ENCODE measurements at places on chromosomes 12 and 14. TPM values are rescaled to one million over a fixed set of nuclear protein-coding genes. Genes with fewer than 3 reads are reported as not detected.

DNA sequence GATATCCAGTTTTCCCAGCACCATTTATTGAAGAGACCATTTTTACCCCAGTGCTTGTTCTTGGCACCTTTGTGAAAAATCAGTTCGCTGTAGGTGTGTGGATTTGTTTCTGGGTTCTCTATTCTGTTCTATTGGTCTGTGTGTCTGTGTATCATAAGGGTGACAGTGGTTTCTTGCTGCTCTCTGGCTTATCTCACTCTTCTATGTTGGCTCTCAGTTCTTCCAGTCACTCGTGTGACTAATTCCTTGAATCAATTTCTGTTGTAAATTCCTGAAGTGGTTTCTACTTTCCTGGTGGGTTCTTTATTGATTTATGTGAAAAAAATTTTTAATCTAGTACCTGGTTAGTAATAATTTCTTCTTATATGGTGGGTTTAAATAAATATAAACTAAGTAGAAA is 58.3 kb downstream of the OTOGL start:
- no peak overlapping the region for H3K4me3 ChIP-seq
- H3K27ac ChIP-seq, result no peak overlapping the region
- DNase-seq, result no peak

DNA sequence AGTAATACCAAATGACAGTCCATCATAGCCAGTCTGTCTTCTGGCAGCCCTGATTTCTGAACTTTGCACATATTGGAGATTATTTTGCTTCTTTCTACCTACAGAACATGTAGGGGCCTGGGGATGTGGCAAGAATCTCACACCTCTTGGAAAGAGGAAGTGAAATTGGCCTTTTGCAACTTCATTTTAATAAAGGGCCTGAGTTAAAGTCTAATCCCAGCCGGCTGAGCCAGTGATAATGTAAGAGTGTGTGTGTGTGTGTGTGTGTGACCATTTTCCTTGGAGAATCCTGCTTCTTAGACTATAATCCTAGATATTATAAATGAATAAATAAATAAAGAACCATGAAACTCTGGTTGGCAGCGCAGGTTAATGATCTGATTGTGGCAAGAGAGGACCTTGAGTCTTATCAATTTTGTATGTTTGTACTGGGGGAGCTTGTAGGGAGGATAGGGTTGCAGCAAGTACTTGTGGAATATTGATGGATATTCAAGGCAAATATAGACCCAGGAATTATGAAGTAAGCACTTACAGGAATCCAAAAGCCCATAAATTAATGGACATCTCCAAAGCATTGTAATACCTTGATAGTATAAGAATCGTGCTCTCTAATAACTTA is 233.2 kb upstream of the AMIGO2 start:
- H3K4me1 ChIP-seq, result no peaks in the 10 kb centered on the region
- H3K4me3 ChIP-seq, result no peak overlapping the region
- H3K27ac ChIP-seq, result no peak overlapping the region
- DNase-seq, result no peak
- H3K27me3 ChIP-seq, result no peaks in the 10 kb centered on the region

DNA sequence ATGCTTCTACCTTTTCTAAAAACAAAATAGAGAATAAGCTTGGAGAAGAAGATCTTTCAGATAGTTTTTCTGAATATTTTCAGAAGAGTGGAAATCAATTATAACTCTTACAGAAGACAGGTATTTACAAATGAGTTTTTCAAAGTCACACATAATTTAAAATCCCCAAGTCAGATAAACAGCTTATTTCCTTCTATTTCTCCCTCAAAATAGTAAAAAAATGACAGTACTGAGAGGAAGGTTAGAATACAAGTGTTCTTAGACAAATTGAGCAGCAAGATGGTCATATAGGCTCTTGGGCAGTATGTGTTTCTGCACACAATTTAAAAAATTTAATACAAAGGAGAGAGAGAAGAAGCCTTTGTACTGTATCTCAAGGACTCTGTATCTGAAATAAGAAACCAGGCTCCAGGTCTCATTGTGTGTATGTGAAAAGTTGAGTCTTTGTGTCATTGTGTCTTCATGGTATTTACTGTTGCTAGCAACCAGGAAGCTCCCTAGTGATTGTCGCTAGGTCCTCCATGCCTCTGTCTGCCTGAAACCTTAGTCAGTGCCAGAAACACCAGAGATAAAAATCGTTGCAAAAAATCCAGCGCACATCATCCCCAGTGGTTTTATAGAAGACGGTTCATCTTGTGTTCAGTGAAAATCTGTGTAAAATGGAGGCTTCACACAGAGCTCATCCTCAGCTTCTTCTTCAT is 12.9 kb upstream of the TUBA1A start:
- H3K27ac ChIP-seq, result peak overlapping the region; percentile 12
- no peaks in the 10 kb centered on the region for H3K27me3 ChIP-seq
- no peak overlapping the region for H3K4me3 ChIP-seq
- H3K4me1 ChIP-seq, result peaks cover 15% of the 10 kb centered on the region
- DNase-seq, result peak; percentile 62
- no peaks in the 10 kb centered on the region for H3K36me3 ChIP-seq

Gene SLC10A1
- not detected for total RNA-seq

DNA sequence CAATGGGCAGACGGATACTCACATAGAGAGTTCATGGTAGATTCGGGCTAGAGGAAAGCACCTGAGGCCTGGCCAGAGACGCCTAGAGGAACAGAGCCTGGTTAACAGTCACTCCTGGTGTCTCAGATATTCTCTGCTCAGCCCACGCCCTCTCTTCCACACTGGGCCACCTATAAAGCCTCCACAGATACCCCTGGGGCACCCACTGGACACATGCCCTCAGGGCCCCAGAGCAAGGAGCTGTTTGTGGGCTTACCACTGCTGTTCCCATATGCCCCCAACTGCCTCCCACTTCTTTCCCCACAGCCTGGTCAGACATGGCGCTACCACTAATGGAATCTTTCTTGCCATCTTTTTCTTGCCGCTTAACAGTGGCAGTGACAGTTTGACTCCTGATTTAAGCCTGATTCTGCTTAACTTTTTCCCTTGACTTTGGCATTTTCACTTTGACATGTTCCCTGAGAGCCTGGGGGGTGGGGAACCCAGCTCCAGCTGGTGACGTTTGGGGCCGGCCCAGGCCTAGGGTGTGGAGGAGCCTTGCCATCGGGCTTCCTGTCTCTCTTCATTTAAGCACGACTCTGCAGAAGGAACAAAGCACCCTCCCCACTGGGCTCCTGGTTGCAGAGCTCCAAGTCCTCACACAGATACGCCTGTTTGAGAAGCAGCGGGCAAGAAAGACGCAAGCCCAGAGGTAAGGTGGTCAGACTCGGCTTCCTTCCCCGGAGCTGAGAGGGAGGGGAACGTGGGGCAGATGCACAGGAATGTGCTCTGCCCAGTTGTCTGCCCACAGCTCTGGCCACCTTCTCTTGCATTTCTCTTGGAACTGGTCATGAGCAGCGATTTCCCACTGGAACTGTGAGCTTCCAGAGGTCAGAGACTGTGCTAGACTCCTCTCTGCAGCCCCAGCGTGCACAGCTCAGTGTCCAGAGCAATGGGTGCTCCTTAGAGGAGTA is at the start of gene CD4:
CD4 (plus strand) TSS at position 557 of the 953 bp plus-strand sequence. CDS start 10,611 bp downstream, outside the sequence.
- H3K36me3 ChIP-seq, result no peaks in the 10 kb centered on the region
- H3K27me3 ChIP-seq, result no peaks in the 10 kb centered on the region
- peaks cover 22% of the 10 kb centered on the region for H3K4me1 ChIP-seq

Gene OAS2
- not detected for total RNA-seq

- 0 out of 2 replicates have a peak, but pooled peaks cover 3% of the 10 kb centered on the region for H3K4me1 ChIP-seq
- H3K36me3 ChIP-seq, result no peaks in the 10 kb centered on the region
- DNase-seq, result peak; percentile 76
- no peaks in the 10 kb centered on the region for H3K27me3 ChIP-seq
These were observed 43.6 kb upstream of the APPL2 start for GRCh38 chr12:105279460-105280056.

Gene SYNE3
- total RNA-seq, result 0.03 TPM

- H3K36me3 ChIP-seq, result no peaks in the 10 kb centered on the region
- no peak overlapping the region for H3K4me3 ChIP-seq
- no peak for DNase-seq
These were observed 13.0 kb downstream of the CLEC2B start for GRCh38 chr12:9856151-9856550.

All from GM23338 (cell line).